Trophoblast cell (in vitro differentiated cells and primary cell): ENCODE measurements at places on chromosomes 2 and 18.

DNA sequence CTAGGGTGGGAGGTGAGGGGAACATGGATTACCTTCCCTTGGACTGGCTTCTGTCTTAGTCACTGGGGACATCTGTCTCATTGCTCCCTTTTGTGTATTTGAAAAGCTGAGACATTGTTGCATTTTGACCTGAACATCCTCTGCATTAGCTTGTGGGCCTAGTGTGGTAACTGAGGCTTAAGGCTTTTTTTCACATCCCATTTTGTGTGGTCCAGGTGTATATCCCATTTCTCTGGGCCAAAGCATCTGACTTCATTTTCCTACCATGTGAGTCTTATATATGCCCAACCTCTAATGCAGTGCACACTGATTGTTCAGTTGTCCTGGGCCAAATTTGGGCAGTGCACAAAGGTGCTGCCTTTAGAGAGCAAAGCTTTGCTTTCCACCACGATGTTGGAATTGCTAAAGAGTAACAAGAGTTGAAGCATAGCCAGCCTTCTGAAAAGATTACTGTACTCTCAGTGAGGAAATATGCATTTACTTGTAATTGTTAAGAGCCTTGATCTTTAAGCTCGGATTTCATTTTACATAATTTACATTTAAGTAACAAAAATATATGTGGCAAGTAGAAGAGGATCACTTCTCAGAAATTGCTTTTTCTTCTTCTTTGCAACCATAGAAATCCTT lies 13.3 kb downstream of the PRKCE start:
- H3K27ac ChIP-seq: no peak overlapping the region
- H3K27me3 ChIP-seq: no peaks in the 10 kb centered on the region
- H3K36me3 ChIP-seq: no peaks in the 10 kb centered on the region
- DNase-seq: no peak
- H3K4me1 ChIP-seq: no peaks in the 10 kb centered on the region
- H3K4me3 ChIP-seq: no peak overlapping the region

DNA sequence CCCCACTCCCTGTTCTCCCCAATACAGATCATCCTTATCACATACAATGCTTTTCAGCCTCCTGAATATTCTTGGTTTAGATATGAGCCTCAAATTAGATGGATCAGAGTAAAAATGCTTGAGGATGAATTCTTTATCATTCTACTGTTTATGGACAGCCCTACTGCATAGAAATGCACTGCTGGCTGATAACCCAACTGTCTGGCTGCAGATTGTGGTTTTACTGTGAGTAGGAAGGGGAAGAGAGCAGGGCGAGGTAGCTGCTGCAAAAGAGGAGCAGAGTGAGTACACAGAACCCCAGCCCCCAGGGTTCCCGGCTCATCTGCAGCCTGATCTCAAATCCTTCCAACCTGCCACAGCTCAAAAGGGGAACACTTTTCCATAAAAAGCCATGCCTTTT lies 29.4 kb upstream of the NCOA1 start:
- no peak for DNase-seq
- no peak overlapping the region for H3K27ac ChIP-seq
- no peaks in the 10 kb centered on the region for H3K27me3 ChIP-seq
- H3K4me3 ChIP-seq: no peak overlapping the region
- no peaks in the 10 kb centered on the region for H3K4me1 ChIP-seq

- no peaks in the 10 kb centered on the region for H3K36me3 ChIP-seq
- no peak for DNase-seq
- no peak overlapping the region for H3K27ac ChIP-seq
- peaks cover 7% of the 10 kb centered on the region for H3K4me1 ChIP-seq
- no peak overlapping the region for H3K4me3 ChIP-seq
- H3K27me3 ChIP-seq: no peaks in the 10 kb centered on the region
Observed at GRCh38 chr2:26913606-26913998, 56.8 kb upstream of the MAPRE3 start.

DNA sequence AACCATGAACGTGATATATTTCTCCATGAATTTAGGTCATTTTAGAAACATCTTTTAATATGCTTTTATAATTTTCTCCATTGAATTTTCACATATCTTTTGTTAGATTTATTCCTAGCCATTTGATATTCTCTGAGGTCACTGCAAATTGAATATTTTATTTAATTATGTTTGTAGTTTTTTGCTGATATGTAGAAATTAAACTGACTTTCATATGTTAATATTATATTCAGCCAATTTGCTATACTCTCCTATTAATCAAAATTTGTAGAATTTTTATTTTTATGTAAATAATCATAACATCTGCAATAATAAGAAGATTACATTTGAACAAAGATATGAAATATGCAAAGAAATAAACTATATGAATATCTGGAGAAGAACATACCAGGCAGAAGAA lies 46.9 kb downstream of the RMDN2 start:
- DNase-seq: no peak
- H3K4me3 ChIP-seq: no peak overlapping the region

DNA sequence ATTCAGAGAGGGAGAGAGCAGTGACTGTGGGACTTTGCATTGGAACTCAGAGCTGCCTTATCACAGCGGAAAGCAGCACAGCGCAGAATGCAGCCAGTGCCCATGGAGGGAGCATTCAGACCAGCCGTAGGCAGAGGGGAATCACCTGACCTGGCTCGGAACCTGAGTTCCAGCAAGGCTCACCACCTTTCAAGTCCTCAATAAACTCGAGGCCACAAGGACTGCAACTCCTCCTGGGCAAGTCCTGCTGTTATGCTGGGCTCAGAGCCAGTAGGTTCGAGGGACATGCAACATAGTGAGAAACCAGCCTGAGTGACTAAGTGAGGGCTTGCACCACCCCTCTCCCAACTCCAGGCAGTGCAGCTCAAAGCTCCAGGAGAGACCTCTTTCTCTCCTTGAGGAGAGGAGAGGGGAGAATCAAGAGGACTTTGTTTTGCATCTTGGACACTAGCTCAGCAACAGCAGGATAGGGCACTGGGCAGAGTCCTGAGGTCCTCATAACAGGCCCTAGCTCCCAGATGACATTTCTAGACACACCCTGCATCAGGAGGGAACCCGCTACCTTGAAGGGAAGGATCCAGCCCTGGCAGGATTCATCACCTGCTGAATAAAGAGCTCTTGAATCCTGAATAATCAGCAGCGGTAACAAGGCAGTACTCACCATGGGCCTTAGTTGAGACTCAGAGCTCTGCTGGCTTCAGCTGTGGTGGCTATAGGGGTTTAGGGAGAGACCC lies 136.8 kb upstream of the OTOS start:
- no peaks in the 10 kb centered on the region for H3K4me1 ChIP-seq
- no peak overlapping the region for H3K4me3 ChIP-seq
- no peaks in the 10 kb centered on the region for H3K27me3 ChIP-seq
- no peak overlapping the region for H3K27ac ChIP-seq
- DNase-seq: no peak

DNA sequence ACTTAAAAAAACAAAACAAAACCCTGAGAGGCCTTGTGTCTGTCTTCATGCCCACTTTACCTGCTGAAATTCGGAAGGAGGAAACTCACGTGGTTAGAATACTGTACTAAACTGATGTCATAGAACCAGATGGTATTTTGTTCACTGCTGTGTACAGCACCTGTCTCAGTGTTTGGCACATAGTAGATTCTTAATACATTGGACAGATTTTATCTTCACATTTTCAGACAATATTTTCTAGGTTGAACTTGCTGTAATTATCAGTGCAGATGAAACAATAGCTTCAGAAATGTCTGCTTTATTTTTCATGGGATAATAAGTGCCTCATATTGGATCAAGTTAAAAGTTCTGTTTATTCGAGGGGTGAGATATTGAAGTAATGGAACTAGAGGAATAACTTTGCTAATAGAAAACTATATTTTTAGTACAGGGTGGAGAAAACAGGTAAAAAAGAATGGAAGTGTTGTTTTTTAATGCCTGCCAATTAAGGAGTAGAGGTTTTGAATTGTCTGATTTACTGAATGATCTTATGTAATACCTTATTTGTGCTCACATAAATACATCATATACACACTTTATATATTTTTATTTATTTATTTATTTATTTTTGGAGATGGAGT lies 23.7 kb downstream of the DDX1 start:
- no peaks in the 10 kb centered on the region for H3K27me3 ChIP-seq
- H3K36me3 ChIP-seq: peaks cover 21% of the 10 kb centered on the region
- no peak overlapping the region for H3K27ac ChIP-seq

GRCh38 chr2:239316562-239317465 lies 84.0 kb downstream of the HDAC4 start:
- H3K27ac ChIP-seq: no peak overlapping the region
- H3K4me3 ChIP-seq: no peak overlapping the region
- no peaks in the 10 kb centered on the region for H3K27me3 ChIP-seq
- H3K4me1 ChIP-seq: no peaks in the 10 kb centered on the region

DNA sequence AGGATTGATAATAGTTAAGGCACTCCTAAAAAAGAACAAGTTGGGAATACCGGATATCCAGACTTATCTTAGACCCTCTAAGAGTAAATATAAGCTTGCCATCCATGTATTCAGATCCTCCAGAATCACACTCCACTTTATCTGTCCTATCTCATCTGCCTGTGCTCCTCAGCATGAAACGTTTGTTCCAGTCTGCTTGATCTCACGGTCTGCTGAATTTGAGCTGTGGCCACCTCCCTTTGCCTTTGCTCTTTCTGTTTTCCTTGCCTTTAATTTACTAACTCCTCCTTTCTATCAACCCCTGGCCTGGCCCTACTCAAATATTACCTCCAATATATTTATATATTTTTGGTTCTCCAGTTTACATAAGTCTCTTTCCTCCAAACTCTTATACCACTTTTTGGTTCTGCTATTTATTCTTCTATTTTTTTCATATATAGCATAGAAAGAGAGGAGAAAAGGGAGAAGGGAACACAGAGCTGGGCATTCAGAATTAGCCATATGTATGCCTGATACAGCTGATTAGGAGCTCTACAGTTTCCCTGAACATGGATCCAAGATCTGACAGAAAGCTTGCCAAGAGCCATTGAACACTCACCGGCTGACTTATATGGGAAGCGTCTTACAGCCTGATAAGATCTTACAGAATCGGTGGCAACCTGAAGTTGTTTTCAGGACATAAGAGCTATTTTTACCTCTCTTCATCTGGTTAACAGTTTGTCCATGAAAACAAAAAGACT lies 21.8 kb upstream of the DNAJC27 start:
- H3K27me3 ChIP-seq: no peaks in the 10 kb centered on the region
- no peak for DNase-seq
- no peak overlapping the region for H3K27ac ChIP-seq
- H3K4me3 ChIP-seq: no peak overlapping the region
- H3K4me1 ChIP-seq: no peaks in the 10 kb centered on the region

DNA sequence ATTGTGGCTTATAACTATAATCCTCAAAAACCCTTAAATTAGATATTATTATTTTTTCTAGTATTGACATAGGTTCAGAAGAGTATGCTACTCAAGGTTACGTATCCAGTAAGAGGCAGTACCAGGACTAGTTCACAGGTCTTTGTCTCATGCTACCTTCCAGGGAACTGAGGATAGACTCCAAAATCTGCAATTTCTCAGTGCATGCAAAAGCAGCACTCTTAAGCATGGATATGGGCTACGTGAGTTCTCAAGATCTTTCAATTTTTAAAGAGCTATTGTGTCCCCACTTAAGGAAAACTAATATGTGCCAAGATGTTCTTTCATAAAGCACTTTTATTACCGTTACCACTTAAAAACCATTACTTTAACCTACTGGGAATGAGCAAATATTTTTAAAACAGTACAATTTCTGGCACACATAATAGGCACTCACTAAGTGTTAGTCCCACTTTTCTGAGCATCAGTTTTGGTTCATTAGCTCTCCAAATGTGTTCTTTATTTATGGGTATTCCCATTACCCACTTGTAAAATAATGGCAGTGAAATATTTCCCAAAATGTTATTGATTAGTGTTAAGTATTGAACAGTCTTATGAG lies 113.8 kb upstream of the TTN start:
- H3K4me1 ChIP-seq: no peaks in the 10 kb centered on the region
- no peak for DNase-seq
- H3K27me3 ChIP-seq: no peaks in the 10 kb centered on the region
